CD4-positive, alpha-beta T cell (primary cell): ENCODE measurements at places on chromosomes 1 and 21.
A peak's percentile ranks its signal among the peaks of the same experiment; 100 is the strongest.

GRCh38 chr1:234658138-234658537 is 48.2 kb upstream of the IRF2BP2 start:
- DNase-seq = no peak

- no peak for DNase-seq
Measured at GRCh38 chr1:230130172-230130944, 63.3 kb downstream of the GALNT2 start.

DNA sequence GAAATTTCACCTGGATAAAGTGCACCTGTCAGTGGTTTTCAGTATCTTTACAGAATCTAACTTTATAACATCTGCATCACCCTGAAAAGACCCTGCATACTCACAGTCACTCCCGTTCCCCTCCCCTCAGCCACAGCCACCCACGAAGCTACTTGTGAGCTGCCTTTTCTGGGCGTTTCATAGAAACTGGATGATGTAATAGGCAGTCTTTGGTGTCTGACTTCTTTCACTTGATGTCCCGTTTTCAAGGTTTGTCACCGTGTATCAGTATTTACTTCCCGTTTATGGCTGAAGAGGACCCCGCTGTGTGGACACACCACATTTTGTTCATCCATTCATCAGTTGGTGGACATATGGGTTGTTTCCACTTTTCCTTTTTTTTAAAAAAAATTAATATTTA is 47.8 kb upstream of the LRRC3 start:
- peak; percentile 22 for DNase-seq

DNA sequence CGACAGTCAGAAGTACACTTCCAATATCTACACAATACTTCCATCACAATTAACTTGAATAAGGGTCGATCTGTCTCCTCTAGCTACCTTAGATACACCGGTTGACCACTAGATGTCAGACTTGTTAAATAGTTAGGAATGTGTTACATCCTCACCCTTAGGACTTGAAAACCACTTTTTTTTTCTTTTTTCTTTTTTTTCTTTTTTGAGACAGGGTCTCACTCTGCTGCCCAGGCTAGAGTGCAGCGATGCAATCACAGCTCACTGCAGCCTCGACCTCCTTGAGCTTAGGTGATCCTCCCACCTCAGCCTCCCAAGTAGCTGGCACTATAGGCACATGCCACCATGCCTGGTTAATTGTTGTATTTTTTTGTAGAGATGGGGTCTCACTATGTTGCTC is 120.4 kb upstream of the GREM2 start:
- DNase-seq = no peak

- no peak for DNase-seq
Measured at GRCh38 chr1:98048751-98049325, 128.0 kb upstream of the DPYD start.

GRCh38 chr1:184843732-184844495 is 89.3 kb upstream of the EDEM3 start:
- DNase-seq = peak; percentile 21

GRCh38 chr1:182408435-182409075 is 8.1 kb upstream of the TEDDM1 start:
- DNase-seq = no peak

DNA sequence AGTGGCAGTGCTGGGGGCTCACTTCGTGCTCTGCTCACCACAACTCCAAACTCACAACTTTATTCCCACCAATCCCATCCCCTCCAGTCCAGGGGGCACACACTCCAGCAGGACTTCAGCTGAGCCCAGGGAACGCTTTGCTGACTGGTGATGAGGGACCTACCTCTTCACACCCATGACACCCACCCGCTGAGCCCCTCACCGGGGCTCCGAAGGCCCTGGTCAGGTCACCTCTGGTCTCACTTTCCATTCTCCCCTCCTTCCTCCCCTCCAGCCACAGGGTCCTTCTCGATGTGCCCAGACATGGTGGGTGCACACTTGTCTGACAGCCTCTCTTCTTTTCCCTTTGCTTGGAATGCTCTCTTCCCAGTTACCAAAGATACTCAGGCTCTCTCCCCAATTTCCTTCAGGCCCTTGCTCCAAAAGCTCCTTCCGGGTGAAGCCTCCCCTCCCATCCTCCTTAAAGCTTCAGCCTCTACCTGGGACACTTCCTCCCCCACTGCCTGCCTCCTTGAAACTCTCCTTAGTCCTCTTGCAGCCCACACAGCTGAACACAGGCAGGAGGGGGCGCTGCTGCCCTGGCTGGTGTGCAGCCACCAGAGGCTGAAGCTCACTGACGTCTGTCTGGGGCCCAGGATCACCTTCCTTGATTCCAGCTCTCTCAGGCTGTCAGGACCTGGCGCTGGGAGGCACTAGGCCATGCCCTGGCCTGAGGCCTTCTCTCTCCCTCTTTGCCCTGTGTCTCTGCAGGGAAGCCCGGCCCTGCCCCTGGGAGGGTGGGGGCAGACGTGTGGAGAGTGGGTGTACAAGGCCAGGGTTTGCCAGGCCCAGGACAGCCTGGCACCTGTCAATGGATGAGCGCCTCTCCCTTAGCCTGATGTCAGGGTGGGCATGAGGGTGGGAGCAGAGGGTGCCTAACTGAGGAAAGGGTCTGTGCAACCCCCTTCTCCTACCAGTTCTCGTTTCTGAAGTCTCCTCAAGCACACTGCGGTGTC is 1.6 kb downstream of the KCNE1 start:
- DNase-seq = no peak

DNA sequence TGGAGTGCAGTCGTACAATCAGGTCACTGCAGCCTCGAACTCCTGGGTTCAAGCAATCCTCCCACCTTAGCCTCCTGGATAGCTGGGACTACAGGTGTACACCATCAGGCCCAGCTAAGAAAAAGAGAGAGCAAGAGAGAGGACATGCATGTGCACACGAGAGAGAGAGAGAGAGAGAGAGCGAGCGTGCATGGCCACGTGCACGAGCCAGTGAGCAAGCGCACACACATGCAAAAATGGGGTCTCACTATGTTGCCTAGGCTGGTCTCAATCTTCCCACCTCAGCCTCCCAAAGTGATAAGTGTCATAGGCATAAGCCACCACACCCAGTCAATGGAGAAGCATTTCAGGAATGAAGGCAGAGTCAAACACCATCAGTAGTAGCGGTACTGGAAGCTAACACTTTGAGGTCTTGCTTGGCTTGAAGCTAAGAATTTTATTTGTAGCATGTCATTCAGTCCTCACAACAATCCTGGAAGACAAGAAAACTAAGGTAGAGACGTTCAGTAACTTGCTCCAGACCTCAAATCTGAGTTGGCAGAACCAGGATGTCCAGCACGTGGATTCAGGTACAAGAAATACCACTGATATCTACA is 14.5 kb downstream of the GNB1 start:
- no peak for DNase-seq

DNA sequence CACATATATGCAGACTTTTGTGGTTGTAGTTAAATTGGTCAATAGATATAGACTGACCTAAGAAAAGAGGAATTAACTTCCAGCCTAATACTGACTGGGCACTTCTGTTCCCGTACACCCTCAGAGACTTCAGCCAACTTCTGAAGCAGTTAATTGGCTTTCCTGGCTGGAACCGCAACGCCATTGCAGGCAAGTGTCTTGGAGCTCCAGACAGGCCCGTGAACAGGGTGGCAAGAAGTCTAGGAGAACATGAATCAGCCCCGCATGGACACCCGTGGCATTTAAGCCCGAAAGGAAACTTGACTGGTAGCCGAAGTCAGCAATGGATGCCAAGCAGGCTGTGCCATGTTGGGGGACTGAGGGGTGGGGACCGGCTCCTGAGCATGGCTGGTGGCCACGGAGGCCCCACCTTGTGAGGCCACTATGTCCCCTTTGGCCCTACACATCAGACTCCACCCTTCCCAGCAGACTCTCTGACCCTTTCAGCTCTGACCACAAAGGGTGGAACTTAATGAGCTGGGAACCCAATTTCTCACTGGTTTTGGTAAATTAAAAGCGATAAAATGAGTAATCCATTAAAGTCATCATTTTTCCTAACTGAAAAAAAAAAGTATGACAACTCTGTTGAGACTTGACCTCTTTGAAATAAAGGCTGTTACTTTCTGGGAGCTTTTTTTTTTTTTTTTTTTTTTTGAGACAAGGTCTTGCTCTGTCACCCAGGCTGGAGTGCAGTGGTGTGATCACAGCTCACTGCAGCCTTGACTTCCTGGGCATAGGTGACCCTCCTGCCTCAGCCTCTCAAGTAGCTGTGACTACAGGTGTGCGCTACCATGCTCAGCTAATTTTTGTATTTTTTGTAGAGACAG is 54.1 kb downstream of the RUNX1 start:
- DNase-seq = no peak

DNA sequence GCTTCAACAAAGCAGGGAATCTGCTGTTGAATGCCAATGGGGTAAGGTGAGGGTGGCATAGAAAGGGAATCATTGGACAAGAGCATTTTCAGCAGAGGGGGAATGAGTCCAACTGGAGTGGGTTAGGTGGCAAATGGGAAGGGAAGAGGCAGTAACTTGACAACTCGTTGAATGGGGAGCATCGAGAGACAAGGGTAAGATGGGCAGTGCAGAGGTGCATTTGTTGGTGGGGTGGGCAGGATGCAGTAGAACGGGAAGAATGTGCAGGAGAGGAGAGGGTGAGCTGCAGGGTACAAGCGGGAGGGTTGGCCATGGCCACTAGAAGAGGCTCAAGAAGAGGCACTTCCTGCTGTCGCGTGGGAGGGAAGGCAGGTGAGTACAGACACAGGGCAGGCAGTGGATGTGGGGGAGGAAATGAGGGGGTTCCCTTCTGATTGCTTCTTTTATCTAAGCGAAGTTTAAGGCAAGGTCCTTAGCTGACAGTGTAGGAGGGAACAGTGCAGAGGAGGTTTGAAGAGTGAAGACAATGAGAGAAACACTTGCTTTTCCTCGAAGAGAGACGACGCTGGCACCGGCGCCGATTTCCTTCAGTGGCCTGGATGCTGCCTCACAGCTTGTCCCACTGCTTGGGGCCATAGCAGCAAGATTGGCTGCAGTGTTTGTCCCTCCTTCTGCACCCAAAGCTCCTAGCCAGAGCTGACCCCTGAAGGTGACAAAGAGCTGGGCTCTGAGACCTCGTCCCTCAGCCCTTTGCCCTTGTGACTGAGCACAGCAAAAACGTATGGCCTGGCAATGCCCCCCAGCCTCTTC is 3.2 kb upstream of the IKBKE start:
- DNase-seq = peak; percentile 37

- no peak for DNase-seq
Measured at GRCh38 chr1:30968220-30968971, 59.8 kb upstream of the SDC3 start.

DNA sequence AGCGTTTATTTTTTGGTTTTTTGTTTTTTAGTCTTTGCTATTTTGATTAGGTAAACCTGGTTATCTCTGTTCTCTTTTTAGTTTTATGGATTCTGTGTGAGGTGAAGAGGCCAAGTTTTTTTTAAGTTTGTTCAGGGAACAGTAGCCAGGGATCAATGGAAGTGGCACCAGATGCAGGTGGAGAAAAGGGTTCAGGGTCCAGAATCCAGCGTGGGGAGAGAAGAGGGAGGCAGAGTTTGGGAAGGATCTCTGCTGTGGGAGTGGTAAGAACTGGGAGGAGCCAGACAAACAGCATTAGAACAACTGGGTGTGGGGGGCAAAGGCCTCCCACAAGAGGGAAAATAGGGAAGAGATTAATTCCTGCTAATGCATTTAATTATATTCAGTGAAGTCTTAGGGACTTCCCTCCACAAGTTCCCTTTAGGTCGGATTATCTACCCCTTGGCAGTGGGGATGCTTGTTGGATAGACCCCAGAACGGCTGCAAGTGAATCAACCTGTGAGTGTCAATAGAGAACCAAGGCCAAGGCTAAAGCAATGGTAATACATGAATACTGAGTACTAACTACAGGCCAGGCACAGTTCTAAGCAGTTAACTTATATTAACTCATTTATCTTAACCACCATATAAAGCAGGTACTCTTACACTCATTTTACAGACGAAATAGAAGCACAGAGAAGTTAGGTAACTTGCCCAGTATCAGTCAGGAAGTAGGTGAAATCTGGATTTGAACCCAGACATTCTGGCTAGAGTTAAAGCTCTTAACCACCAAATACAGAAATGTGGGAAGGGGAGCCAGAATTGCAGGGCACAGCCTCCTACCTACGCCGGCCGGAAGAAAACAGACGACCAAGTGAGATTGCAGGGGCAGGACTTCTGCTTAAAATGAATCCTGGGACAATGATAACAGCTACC is 498 bp downstream of the GNAT2 start:
- DNase-seq = no peak

DNA sequence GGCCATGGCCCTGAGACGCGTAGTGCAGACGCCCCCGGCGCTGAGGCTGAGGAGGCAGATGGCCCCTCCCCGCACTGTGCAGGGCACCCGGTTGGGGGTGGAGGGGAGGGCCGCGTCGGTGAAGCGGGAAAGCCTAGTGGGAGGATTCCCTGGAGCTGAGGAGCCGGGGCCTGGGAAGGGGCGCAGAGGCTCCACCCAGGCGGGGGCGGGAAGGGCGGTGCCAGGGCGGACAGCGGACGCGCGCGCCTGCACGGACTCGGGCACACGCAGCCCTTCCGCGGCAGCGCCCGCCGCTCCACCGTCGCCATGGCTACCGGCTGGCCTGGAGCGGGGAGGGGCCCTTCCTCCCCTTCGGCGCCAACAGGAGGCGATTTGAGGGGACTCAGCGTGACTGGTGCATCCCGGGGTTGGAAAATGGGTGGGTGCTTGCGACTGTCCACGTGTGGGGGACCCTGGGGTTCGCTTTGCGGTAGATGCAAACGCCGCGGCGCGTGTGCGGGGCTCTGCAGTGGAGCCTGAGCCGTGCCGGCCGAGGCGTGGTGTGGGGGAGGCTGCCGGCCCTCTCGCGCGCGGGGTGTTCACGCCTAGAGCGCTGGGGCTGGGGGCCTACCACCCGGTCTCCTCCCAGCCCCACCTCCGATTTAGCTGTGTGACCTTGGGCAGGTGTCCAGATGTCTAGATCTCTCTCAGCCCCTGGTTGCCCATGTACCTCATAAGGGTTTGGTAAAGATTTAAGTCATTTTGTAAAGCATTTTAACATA is 35.1 kb downstream of the PTPRF start:
- DNase-seq = peak; percentile 42

- DNase-seq = no peak
Measured at GRCh38 chr1:244456586-244456985, 4.5 kb upstream of the CATSPERE start.

- no peak for DNase-seq
Measured at GRCh38 chr21:18089786-18090185, 154.8 kb upstream of the CHODL start.

DNA sequence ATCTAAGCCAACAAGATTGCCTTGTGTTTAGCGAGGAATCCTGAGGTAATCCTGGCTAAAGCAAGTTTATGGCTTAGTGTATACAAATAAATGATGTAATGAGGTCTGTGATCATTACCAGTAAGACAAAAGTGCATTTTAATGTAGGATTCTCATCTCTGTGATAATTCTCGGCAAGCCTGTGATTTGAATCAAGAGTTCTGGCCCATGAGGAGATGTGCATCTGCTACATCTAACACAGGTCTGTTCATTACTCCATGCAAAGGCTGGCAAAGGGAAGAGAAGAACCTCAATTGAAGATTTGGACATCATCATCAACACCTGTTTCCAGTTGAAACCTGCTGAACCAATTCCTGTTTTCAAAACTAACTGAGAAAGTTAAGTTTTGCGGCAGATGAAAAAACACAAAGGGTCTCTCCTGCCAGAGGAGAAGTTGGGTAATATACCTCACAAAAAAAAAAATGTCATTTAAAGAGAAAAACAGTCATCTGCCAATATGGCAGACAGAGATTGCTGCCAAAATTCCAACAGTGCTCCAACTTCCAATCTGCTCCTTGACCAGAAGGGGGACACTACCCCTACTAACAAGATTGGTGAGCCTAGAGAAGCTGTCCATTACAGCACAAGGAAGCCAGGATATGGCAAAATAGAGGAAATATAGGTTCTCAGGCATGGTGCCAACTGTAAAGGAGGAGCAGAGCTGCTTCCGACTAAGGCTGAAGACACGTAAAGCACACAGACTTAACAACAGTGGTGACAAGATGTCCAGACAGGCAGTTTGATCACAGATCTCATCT is 453.7 kb downstream of the TTLL7 start:
- no peak for DNase-seq
